ENCODE measurements at places on chromosomes 5 and 9.

GRCh38 chr5:6378766-6379103 is 388 bp upstream of the MED10 start:
- DNase-seq, result no peak

DNA sequence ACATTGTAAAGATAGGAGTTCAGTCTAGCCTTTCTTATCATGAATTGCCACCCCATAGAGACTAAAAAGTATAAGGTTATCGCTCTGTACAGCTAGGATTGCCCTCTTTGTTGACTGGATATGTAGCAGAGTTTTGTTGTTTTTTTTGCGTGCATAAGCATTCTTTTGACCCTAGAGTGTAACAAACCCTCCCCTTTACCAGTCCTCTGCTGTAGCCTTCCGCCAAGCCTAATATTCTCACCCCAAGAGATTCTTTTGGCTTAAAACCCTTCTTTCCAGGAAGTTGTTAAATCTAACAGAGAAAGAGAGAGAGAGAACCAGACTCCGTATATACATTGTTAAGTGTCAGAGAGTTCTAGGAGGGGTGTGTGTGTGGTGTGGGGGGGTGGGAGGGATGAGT is 113.9 kb downstream of the FGF1 start:
- DNase-seq, result no peak

GRCh38 chr5:168513861-168514428 is 15.2 kb upstream of the FBLL1 start:
- no peak for DNase-seq

DNA sequence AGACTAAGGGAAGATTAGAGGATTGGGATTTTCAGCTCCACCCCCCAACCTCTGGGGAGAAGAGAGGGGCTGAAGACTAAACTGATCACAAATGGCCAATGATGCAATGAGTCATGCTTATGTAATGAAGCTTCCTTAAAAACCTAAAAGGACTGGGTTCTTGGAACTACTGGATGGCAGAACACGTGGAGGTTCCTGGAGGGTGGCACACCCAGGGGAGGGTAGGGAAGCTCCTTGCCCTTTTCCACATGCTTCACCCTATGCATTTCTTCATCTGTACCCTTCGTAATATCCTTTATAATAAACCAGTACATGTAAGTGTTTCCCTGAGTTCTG is 48.6 kb downstream of the ARHGEF28 start:
- no peak for DNase-seq

- no peak for DNase-seq
These were observed 5.7 kb downstream of the C9orf43 start for GRCh38 chr9:113416149-113416721.

DNA sequence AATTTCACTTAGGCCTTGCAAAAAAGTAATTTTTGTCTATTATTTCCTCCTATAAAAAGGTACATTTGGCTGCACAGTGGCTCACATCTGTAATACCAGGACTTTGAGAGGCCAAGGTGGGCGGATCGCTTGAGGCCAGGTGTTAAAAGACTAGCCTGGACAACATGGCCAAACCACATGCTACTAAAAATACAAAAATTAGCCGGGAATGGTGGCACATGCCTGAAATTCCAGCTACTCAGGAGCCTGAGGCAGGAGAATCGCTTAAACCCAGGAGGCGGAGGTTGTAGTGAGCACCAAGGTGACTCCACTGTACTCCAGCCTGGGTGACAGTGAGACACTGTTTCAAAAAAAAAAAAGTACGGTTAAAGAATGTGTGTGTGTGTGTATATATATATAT is 15.7 kb downstream of the NUP155 start:
- no peak for DNase-seq

DNA sequence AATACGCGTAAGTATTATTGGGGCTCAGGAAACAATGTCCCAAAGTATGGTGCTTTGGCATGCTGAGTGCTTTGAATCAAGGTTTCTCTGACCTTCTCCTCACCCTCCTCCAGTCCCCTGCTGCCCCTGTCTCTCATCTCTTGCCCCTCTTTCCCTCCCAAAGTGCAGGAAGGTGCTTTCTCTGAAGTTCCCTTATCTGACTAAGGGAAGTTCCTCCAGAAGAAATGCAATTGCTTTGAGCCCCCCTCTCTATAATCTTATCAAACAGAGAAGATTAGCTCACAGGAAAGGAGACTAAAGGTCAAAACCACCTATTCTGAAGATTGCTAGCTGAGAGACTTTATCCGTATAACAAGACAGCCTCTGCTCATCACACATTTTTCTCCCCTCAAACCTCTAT is 288.1 kb downstream of the ARL15 start:
- no peak for DNase-seq

- DNase-seq, result no peak
These were observed 246.8 kb upstream of the HAPLN1 start for GRCh38 chr5:83967417-83967816.

DNA sequence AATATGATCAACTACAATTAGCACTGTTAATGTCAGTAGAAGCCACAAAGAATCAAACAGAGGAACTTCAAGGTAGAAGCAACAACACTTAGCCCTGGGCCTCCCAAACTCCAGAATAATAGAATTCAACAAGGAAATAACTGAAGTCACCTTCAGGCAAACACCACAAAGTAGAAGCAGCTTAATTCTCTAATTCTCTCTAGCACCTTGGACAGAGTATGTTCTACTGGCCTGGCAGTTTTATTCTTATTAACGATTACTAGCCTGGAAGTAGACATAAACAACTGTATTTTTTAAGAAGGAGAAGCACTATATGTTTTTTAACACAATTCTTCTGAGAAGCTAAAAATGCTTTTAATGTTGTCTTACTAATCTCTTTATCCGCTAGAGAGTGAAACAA is 911.9 kb downstream of the DTWD2 start:
- no peak for DNase-seq

- no peak for DNase-seq
These were observed 22.9 kb downstream of the PDGFRB start for GRCh38 chr5:150132740-150133139.

DNA sequence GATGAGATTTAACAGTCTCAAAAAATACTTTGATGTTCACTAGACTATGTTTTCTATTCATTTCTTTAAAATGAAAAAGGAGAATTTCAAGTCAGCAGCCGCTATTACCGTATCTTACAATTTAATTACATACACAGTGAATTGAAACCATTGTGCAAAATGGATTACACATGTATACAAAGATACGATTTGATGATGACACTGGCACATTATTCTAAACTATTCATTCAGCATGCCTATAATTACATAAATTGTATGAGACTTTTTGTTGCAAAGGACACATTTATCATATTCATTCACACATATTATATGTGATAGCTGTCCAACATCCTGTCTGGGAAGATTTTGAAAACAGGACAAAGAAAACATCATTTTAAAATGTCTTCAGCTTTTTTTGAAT is 118.3 kb upstream of the VCAN start:
- DNase-seq, result no peak

GRCh38 chr5:78509145-78509865 is 139.3 kb downstream of the LHFPL2 start:
- DNase-seq, result no peak

DNA sequence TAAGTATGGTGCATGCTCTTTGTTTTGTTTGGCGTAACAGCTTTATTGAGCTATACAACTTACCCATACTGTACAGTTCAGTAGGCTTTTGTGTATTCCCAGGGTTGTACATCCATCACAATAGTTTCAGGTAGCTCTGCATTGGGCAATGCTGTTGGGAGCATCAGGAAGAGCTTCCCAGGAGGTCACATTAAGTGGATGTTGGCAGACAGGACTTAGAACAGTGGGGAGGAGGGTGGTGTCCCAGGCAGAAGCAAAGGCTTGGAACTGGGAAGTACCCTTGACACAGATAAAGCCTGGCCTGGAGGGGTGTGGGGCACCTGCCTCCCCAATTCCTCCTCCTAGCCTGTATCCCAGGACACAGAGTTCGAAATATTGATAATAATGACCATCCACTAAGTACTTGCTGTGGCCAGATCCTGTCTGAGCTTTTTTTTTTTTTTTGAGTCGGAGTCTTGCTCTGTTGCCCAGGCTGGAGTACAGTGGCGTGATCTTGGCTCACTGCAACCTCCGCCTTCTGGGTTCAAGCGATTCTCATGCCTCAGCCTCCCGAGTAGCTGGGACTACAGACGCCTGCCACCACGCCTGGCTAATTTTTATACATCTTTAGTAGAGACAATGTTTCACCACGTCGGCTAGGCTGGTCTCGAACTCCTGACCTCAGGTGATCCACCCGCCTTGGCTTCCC is 1.3 kb downstream of the BBLN start:
- DNase-seq, result no peak

DNA sequence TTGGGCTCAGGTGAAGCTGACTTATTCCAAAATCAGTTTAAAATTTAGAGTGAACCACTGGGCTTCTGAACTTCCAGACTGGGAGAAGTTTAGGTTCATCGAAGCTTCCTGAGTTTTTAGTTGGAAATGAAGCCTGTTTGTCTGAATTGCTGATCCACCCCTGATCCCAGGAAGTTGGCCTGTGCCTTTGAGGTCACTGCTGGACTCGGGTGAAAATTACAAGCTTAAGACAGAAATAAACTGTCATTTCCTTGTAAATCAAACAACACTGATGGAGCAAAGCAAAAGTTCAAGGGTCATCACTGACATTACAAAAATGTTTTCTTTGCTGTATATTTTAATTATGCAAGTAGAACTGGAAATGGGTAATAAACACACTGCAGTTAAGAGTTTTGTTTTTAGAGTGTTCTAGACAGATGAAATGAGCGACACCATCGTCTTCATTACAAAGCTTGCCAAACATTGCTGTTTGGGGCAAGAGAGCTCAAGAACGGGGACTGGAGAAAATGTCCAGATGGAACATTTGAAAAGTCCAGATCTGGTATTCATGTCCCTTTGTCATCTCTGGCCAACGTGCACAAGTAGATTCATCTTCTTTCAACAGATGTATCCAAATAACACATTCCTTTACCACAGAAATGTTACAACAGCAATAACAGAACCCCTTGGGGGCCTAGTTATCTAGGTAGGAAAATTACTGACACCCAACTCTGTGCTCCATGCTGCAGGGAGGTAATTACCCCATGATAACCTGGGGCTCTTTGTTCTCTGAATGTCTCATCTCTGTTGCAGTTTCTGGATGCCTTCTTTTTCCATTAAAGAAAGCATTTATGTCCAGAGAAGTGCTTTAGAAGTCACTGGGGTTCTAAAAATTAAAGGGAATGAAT is 142.4 kb upstream of the ERCC6L2 start:
- DNase-seq, result no peak

DNA sequence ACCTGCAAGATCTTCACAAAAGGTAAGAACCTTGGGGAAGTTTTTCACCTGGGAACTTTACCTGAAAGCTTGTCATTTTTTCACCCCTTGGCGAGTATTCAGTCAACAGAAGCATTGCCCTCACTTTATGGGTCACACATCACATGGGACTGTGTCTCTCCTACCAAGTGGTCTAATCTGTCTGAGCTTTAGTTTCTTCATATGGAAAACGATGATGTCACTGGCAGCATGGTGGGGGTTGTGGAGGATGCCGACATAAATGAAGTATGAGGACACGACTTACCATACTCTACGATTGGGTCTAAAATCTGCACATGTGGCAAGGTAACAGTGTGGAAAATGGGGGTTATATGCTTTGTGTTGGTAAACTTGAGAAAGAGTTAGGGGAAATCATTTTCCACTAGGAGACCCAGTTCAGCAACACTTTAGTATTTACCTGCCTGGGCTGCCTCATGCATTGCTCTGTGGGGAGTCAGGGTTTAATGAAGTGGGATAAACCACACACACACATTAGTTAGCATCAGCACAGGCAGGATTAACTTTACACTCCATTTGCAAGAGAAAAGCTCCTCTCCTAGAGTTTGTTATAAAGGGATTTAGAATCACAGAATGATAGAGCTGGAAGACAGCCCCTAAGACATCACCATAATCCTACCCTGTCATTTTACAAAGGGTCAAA is 19.8 kb upstream of the PAX5 start:
- DNase-seq, result no peak

GRCh38 chr5:31770132-31770720 is 131.3 kb downstream of the PDZD2 start:
- DNase-seq, result no peak

DNA sequence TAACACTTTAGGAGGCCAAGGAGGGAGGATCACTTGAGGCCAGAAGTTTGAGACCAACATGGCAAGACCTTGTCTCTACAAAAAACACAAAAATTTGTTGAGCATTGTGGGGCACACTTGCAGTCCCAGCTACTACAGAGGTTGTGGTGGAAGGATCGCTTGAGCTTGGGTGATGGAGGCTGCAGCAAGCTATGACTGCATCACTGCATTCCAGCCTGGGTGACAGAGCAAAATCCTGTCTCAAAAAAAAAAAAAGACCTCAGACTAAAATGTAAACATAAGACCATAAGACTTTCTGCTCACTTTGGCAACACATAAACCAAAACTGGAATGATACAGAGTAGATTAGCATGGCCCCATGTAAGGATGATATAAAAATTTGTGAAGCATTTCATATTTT is 24.6 kb upstream of the NANS start:
- no peak for DNase-seq

- DNase-seq, result peak; percentile 95
These were observed at the start of gene ARAP3 for GRCh38 chr5:141681695-141682641. Gene ARAP3, minus strand, starts transcription at chr5:141682230. Its CDS starts 1,744 bp downstream, at chr5:141680486.

DNA sequence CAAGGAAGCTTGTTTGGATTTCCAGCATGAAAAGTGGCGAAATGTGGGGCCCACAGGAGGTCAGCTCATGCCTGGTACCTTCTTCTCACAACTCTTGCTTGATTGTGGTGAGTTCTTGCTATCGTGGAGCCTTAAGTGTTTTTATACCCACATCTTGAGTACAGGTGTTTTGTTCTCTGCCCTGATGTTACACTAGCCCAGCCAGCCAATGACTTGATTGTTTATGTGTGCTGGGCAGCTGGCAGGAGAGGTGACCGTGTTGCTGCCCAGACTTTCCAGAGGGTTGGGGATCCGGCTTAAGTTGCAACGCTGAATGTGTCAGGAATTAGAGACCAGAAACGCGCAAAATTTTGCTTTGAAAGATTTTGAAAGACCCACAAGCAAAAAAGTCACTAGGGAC is 24.0 kb upstream of the TPPP start:
- DNase-seq, result no peak

- no peak for DNase-seq
These were observed 67.1 kb upstream of the PPP2R2B start for GRCh38 chr5:146945617-146946084.

DNA sequence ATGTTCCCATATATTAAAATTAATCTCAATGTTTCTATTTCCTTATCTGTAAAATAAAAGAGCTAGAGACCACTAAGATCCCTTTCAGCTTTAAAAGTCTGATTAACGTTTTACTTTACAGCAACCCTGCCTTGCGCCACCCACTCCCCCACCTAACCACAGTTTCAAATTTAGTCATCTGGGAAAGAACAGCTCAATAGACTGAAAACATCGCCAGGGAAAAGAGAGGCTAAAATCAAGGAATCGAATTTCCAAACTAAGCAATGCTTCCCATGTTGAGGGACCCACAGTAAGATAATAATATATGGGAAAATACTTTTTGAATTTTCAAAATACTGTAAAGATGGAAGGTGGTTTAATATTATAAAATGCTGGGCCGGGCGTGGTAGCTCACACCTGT is 6.6 kb downstream of the SAXO1 start:
- no peak for DNase-seq

GRCh38 chr5:174119468-174119881 is 74.0 kb downstream of the NSG2 start:
- DNase-seq, result no peak

Data from RWPE1 (cell line).